H9 (cell line): ENCODE measurements at places on chromosomes 4 and X. TPM values are rescaled to one million over a fixed set of nuclear protein-coding genes. Genes with fewer than 3 reads are reported as not detected.

DNA sequence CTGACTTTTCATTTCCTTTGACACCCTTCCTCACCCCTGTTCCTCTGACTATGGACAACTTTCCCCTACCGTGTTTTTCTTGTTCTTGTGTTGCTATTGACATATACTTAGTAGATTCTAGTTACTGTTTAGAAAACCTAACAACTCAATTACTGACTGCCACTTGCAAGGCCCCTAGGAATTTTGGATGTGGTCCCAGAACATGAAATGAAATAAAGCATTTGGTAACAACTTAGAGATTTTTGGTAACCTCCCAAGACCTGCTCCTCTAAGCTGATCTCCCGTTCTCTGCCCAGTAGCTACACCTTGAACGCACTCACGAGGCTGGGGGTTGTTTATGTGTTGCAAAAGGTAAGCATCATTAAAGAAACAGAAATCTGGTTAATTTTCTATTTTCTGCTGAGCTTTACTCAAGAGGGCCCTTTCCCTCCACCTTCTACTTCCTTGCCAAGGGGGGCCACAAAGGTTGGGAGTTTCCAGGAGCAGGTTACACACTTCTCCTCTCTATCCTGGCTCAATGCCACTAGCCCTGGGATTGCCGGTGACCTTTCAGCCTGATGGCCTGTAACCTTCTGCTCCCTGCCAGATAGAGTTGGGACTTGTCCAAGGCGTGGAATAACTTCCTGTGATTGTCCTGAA lies 20.5 kb downstream of the GAB3 start:
- no peak for DNase-seq

DNA sequence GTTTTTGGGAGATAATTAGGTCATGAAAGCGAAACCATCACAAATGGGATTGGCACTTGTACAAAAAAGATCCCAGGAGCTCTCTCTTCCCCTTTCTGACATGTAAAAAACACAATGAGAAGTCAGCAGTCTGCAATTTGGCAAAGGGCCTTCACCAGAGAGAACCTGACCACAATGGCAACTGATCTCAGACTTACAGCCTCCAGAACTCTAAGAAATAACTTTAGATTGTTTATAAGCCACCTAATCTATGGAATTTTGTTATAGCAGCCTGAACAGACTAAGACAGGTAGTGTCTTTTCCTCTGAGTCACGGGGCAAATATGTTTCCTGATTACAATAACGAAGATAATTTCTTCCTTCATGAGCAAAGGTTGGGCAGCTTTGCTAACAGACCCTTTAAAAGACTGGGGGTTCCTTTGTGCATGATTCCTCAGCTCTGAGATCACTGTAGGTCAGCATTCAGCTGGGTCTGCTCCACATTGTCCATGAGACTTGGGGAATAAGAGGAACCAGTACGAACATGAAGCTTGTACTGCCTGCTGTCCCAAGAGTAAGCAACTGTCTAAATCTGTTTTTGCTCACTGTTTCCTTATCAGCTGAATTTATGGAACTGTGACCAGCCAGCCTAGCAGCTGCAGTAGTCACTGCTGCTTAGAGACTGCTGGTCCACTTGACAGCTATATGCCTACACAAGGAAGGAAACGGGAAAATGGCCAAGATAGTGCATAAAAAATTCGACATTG lies 191.6 kb downstream of the ANAPC10 start:
- no peak for DNase-seq

MCUB gene
- total RNA-seq = 14.8 and 16.2 TPM in 2 replicates

NPY2R gene
- 0.09 TPM in 1 of 2 replicates, not detected in the other for total RNA-seq

COL25A1 gene
- 4.2 and 4.6 TPM in 2 replicates for total RNA-seq

GRCh38 chrX:39757971-39758370 lies 339.8 kb downstream of the BCOR start:
- DNase-seq = no peak

- peak; percentile 92 for DNase-seq
Measured at GRCh38 chr4:184983672-184984356, 34.5 kb upstream of the HELT start.

GRCh38 chr4:176781739-176782100 lies 11.0 kb downstream of the VEGFC start:
- no peak for DNase-seq

MFSD8 gene
- total RNA-seq = 24.0 and 24.8 TPM in 2 replicates

DNA sequence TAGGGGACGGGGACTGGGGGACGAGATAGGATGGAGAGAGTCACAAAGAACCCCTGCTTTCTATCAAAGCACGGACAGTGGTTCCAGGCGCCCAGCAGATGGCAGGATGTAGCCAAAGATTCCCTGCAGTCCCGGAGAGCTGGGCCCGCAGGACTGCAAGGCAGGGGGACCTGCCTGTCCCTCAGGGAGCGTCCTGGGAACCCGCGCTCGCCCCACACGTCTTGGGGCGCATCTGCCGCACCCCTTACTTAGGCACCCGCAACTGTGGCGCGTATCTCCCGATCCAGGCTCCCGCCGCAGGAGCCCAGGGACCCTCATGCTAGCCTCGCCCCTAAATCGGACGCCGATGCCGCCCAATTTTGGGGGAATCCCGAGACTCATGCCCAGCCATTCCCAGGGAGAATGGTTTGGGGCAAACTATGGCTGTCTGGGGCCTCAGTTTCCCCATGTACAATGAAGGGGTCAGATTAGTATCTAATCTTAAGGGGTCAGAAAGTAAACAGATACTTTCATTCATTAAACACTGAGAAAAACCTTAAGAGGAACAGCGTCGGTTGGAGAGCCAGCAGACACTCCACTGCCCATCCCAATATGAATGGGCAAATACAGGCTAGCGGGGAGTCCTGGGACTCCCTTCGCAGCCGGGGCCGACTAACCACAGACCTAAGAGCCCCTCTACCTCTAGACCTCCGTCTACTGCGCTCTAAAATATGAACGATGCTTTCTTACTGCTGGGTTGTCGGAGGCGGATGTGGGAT lies 581 bp upstream of the STK32B start:
- peak; percentile 87 for DNase-seq
